Stimulated activated CD4-positive, alpha-beta T cell treated with anti-CD3 and anti-CD28 coated beads, Interleukin-12 subunit alpha, Interleukin-12 subunit beta, amount 100 ng/mL, for 48 hours (primary cell): ENCODE measurements at places on chromosomes 6 and 20.
A peak's percentile ranks its signal among the peaks of the same experiment; 100 is the strongest.

DNA sequence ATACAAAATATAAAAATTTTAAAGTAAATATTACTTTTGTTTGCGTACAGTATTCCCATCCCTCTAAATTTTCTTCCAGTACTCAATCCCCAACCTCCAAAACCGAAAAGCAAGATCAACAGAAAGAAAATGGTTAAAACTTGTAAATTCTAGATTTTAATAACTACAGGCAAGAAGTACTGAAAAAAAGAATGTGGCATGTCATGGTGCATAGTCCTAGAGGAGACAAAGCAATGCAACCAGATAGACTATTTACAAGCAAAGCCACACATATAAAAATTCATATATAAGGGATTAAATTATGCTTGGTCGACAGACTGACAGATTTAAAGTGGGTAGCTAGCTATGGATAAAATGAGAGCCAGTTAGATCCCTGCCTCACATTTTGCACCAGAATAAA lies 56.5 kb upstream of the HFE start:
- no peak for DNase-seq

GRCh38 chr6:134235937-134236751 lies 81.8 kb downstream of the SGK1 start:
- no peak for DNase-seq

DNA sequence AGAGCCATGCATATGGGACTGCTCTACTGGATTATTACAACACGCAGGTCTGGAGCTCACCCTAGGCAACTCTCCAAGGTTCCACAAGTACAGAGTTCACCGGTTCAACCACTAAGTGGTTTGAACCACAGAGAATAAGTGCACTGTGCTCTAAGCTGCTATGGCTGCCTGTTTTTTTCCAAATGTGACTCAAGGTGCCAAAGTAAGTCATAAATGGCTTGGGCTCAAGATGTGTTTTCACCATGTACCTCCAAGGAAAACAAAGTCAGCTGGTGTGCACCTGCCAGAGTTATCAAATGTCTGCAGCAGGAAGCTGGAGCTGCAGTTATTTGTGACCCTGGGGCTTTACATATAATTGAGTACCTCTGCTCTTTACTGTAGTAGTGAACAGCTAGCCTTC lies 76.7 kb downstream of the PREP start:
- no peak for DNase-seq

- peak; percentile 12 for DNase-seq
These were observed 1.1 kb downstream of the PTPRK start for GRCh38 chr6:128519132-128519930.

DNA sequence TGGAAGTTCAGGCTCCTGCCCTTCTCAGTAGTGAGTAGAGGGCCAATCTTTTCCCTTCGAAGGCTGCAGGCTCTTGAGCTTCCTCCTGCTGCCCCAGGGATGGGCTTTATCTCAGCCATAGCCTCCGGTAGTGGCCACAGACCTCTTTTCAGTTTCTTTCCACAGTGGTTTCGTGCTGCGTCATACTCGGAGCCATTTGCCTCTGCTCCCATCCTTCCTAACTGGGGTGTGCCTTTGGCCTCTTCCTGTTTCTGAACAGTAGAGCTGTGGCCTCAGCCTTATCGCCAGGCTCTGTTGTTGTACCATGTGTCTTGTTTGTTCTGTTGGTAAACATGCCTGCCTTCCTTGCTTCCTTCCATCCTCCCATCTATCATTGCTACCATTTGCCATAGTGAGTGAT lies 54.1 kb downstream of the TULP4 start:
- no peak for DNase-seq

- no peak for DNase-seq
These were observed at the start of gene GPR31 for GRCh38 chr6:167157863-167158262. Gene GPR31, minus strand, starts transcription at chr6:167157980. Its CDS starts 149 bp downstream, at chr6:167157831.

DNA sequence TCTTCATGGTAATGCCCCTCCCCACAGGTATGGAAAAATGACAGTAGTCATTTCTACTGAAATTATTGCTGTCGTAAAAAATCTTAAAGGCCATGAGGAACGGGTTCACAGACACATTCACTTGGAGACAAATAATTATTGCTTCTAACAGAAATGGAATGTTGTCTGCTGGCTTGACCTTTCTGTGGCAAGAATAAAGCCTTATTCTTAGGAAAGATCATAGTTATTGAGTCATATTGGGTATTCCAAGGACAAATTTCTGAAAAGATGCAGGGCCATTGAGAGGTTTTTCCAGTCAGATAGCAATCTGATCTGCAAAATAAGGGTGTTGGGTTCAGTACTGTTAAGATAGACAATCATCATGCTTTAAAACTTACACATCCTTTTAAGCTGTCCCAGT lies 29.2 kb downstream of the AKAP7 start:
- no peak for DNase-seq

DNA sequence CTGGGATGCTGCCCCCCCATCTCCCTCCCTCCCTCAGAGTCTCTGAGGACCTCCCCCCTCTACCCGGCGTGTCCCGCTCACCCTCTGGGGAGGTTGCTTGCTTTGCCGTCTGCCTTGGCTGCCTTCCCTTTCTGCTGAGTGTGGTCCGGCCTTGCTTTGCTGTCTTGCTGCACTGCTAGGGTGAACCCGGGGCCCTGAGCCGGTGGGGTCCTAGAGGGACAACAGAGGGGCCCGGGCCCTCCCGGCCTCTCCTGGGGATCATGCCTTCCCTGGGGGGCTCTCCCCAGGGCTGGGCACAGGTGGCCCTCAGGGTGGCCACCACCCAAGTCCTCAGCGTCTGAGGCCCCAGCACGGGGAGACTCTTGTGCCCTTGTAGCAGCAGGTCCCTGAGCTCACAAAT lies 19.3 kb downstream of the SLCO4A1 start:
- DNase-seq: no peak

- DNase-seq: no peak
These were observed 70.7 kb upstream of the ARMC2 start for GRCh38 chr6:108777536-108777935.

DNA sequence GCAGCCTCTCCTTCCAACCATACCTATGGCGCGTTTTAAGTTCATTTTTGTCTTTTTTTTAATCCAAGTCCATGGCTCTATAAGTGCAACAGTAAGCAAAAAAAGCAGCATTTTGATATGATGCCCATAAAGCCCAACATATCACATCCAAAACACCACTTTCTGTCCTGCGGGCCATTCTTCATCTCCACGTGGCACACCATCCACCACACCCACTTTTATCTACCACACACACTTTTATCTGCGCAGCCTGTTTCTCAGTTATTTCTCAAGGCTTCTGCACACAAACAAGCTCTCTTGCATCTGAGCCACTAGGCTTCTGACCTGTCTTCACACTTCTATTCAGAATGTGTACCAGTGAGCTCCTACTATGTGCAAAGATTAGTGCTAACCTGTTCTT lies 5.3 kb downstream of the GCLC start:
- DNase-seq: no peak

GRCh38 chr6:4059115-4059777 lies 19.7 kb downstream of the FAM217A start:
- peak; percentile 36 for DNase-seq

DNA sequence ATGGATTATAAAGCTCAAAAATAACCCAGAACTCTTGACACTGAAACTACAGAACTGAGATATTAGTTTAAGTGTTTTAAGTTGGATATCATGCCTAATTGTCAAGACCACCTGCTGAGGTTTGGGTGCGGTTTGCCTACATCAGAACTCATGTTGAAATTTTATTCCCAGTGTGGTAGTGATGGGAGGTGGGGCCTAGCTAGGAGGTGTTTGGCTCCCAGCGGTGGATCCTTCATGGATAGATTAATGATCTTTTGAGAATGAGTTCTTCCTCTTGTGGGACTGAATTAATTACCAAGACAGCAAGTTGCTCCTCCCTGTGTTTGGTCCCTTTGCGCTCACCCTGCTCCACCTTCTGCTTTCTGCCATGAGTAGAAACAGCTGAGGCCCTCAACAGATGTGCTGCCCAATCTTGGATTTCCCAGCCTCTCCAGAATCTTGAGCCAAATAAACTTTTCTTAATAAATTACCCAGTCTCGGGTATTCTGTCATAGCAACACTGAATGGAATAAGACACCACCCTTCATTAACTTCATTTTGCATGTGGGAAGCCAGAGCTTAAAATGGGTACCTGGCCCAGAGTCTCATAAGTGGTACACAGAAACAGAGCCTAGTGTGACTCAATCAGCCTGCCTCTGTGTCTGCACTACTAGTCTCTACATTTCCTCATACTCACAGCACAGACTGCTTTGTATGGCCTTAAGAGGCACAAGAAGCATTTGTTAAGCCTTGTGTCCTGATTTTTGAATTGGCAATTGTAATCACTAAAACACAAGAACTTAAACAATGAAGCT lies 158.4 kb downstream of the IBTK start:
- DNase-seq: no peak

DNA sequence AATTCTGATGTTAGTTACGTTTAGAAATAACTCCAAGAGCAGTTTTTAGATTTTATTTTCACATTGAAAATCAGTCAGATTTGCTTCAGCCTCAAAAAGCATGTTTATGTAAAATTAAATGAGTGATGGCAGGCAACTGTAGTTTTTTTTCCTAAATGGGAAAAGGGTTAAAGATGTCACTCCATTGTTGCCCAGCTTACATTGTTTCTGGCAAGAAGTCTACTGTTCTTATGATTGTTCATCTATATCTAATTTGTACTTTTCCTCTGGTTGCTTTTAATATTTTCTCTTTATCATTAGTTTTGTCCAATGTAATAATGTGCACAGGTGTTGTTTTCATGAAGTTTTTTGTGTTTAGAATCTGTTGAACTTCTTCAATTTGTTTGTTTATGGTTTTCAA lies 6.7 kb upstream of the TTK start:
- no peak for DNase-seq

GRCh38 chr20:33531047-33531877 lies 41.4 kb downstream of the CBFA2T2 start:
- DNase-seq: no peak

DNA sequence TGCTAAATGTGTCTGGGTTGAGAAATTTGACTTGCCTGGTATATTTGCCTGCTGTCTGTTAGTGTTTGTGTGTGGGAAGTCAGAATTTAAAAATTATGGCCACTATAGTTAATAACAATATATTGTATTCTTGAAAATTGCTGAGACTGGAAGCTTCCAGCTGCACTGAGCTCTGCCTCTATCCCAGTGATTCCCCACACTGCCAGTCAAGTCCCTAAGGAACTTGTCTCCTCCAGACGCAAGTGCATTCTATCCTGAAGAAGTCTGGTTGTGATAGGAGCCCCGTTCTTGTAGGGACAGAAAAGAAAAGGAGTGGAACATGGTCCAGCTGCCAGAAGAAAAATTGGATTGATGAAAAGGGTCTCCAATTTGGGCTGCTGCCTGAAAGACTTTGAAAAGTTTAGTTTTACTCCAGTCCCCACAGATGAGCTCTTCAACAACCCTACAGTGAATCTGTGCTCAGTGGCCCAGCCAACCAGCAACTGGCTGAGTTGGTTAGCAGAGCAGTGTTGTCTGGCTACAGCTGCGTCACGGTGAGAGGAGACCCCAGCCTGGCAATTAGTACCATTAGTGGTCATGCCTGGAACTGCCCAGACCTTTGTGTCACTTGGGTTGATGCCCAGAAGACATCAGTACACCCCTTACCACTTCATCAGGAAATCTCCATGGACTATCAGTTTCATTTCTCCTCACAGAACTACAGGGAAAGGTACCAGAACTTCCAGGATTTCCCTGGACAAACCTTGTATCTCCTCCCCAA lies 183.1 kb upstream of the MCHR2 start:
- DNase-seq: no peak

DNA sequence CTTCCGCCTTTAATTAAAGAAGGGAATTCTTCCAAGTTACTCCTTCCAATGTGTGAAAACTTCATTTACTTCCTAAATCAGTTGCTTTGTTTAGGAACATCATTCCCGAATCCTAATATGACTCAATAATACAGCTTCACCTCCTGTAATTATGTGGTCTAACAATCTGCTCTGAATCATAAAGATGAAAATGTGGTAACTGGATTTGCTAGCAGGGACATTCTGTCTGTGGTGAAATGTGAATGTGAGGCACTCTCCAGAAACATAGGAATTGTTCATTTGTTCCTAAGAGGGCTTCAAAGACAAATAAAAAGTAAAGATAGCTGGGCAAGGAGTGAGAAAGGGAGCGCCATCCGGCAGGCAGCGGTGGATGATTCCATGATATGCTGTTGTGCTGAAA lies 678.1 kb downstream of the KIF16B start:
- DNase-seq: no peak

GRCh38 chr6:25181923-25182322 lies 97.3 kb upstream of the CARMIL1 start:
- DNase-seq: no peak

DNA sequence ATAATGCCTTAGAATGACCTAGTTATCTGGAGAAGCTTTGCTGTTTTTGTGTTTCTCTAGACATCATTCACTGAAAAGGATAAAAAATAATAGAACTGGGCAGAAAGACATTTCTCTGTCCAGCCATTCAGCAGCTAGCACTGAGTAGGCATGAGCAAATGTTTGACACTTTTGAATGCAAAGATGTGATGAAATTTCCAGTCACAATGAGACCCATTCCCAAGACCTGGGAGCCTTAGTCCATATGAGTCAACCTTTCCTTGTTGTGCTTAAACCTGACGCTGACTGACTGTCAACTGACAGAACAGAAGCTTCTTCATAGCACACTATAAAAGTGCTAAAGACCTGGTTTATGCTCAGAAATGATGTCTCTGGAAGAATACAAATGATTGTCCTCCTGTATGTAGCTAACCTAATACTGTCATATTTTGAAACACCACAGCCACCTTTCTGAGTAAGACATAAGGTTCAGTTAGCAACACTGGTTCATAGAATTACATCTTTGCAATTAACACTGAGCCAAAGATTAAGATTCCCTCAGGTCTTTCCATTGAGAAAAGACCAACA lies 17.1 kb downstream of the RALGAPA2 start:
- no peak for DNase-seq

DNA sequence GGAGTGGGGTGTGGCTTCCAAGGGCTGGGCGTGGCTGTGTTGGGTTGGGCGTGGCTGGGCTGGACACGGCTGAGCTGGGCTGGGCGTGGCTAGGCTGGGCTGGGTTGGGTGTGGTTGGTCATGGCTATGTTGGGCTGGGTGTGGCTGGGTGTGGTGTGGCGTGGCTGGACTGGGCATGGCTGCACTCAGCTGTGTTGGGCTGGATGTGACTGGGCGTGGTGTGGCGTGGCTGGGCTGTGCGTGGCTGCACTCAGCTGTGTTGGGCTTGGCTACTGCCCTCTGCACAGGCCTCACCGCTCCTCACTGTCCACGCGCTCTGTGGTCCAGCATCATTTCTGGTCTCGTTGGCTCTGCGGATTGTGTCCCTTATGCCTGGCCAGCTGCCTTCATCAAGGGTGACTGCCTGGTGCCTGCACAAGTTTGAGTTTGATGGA lies 43.5 kb upstream of the SLCO4A1 start:
- no peak for DNase-seq

DNA sequence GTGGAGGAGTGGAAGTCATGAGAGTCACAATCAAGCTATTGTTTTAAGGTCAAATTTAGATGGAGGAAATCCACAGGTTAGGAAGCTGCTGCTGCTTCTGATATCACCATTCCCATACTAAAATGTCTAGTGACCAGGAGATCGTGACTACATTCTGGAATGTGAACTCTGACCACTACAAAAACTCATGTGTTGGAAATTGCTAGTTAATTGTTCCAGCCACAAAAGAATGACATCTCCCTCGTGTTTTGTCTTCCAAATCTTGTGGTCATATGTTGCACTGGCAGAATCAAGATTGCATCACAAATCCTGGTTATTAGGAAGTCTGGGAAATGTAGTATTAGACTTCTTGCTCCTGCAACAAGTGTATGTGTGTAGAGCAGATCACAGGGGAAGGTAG lies 441.9 kb downstream of the CD109 start:
- no peak for DNase-seq

- DNase-seq: no peak
These were observed 84.7 kb downstream of the HAO1 start for GRCh38 chr20:7855545-7855944.
